Substantia nigra (tissue), 51 donors: ENCODE measurements at places on chromosomes 3 and 15.

DNA sequence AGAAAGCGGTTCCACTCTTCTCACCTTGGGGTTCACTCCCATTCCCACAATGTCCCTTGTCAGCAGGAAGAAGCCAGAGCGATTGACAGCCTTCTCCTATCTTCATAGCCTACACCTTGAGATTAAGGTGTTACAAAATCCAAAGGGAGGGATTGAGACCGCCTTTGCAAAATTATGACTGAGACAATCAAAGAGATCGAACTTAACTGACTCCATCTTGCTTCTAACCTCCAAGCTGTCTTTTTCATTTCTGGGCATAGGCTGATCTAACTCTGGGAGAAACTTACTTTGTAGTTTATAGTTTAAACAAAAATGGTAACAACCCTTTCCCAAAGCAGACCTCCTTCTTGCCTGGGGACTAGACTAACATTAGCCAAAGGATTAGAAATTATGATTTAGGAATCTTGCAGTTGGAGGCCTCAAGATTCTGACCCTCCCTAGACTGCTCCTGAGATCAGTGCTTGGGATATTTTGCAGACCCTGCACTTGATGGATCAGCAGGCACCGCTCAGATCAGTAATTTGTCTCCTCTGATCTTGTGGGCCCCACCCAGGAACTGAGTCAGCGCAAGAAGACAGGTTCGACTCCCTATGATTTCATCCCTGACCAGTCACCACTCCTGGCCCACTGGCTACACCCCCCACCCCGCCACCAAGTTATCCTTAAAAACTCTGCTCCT, 40.0 kb downstream of the PAQR5 start:
- DNase-seq: no peak

GRCh38 chr15:76058714-76059319, 968 bp upstream of the TMEM266 start:
- DNase-seq: peak; percentile 25

DNA sequence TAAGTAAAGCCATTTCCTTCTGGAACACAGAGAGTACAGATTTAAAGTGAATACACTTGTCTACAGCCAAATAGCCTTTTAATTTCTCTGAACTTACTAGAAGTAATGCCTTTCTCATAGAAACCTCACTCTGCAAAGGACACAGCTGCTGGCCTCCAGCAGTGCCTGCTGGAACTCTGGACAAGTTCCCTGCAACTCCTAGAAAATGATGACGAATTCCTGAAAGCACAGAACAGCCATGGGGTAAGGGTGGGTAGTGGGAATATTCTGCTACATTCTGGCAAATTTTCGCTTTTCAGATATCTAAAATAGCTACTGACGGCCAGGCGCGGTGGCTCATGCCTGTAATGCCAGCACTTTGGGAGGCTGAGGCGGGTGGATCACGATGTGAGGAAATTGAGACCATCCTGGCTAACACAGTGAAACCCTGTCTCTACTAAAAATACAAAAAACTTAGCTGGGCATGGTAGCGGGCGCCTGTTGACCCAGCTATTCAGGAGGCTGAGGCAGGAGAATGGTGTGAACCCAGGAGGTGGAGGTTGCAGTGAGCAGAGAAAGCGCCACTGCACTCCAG, 34.4 kb downstream of the RYK start:
- DNase-seq: no peak

GRCh38 chr15:62647843-62648505, 394.6 kb upstream of the TPM1 start:
- DNase-seq: no peak

DNA sequence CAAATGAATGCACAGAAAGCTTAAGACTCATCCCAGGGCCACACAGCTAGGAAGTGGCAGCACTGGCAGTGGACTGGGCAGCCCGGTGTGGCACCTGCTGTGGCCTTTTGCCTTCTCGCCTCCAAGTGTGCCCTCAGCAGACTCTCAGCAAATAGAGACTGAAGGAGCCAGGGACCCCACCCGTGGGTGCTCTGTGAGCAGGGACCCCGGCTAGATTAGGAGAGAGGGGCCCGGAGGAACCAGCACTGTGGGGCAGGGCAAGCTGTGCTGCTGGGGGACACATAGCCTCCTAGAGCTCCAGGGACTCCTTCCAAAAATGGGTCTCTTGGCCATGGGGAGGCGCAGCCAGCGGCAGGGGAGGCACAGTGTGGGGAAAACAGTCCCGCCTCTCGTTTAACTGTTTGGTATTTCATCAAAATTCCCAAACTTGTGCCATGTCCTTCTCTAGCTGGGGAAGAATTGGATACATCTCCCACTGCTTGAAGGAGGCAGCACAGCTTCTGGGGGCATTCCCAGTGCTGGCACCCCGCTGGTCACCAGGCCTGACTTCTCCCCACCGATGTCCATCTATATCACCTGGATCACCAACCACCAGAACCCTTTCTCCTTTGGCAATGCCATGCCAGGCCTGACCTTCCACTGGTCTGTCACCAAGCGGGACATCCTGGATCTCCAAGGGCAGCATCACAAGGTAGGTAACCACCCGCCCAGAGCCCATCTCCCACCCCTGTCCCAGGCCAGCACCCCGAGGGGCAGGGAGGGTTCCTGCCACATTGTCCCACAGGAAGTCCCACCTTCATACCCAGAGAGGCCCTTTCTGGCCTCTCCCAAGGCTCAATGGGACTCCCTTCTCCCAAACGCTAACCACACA, 12.0 kb upstream of the TXNRD3 start:
- no peak for DNase-seq

DNA sequence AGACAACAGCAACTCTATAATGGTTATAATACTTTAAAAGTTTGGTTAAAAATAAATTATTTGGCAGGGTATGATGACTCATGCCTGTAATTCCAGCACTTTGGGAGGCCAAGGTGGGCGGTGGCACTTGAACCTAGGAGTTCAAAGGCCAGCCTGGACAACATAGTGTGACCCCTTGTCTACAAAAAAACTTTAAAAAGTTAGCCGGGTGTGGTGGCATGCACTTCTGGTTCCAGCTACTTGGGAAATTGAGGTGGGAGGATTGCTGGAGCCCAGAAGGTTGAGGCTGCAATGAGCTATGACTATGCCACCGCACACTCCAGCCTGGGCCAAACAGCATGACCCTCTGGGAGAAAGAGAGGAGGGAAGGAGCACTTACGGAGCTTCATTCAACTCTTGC, 7.7 kb upstream of the TRPC1 start:
- DNase-seq: no peak

DNA sequence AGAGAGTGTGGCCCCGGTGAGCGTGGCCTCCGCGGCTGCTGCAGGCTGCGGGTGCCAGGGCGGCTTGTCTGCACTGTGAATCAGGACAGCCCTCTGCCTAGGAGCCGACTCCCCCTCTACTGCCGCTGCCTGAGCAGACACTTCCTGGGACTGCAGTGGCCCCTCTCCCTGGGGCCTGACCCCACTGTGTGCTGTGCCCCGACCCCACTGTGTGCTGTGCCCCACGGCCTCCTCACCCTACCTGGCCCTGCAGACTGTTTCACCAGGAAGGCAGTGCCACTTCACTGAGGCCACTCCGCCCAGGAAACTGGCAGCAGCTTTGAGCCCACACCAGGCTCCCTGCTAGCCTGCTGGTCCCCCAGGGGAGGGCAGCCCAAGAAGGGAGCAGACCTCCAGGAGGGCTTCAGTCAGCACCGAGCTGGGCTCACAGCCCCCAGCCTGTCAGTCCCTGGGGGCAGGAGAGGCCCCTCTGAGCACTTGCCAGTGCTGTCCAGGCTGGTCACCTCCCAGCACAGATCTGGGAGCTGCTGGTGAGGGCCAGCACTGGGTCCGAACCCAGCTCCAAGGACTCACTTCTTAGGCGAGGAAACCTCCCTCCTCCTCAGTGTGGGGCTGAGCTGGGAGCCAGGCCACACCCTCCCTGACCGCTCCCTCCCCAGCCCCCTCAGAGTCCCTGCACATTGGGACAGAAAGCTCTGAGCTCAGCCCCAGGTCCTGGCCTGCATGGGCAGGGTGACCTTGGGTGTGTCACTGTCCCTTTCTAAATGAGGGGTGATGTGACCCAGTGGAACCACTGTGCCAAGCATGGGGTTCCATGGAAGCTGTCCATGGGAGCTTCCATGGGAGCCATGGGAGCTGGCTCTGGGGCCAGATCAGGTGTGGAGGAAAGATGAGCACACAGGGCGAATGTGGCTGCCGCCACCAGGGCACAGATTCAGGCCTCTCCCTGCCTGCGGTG, 56.8 kb downstream of the DNAJB8 start:
- DNase-seq: no peak

DNA sequence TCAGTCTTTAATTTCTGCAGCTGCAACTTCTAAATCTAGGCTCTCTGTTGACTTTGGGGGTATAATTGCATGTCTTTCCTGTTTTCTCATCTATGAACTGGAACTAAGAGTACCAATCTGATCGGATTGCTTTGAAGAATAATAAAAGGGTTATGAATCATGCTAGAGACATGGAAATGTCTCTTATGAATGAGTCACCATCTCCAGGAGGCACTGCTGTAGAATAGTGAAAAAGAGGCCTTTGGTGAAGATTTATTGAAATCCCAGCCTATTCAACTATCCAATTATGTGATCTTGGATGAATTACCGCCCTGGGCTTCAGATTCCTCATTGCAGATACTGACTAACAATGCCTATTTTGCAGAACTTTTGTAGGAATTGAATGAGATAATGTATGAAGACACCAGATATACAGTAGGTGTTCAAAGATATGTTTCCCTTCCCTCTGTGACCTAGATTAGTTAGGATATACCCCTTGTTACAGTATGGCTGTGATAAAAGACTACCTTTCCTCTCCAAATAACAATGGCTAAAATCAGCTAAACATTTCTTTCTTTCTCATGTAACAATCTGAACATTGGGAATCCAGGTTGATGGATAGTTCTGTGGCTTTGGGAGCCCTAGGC, 11.5 kb upstream of the CMTM8 start:
- no peak for DNase-seq

DNA sequence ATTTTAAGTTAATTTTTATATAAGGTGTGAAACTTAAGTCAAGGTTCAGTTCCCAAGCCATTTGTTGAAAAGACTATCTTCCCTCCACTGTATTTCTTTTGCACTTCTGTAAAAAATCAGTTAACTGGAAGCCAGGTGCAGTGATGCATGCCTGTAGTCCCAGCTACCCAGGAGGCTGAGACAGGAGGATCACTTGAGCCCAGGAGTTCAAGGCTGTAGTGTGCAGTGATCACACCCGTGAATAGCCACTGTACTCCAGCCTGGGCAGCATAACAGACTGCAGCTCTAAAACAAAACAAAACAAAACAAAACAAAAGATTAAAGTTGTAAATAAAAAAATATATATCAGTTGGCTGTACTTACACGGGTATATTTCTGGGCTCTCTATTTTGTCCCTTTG, 33.1 kb upstream of the SEC22A start:
- no peak for DNase-seq

- no peak for DNase-seq
These were observed 340.7 kb upstream of the WNT5A start for GRCh38 chr3:55827786-55828185.

DNA sequence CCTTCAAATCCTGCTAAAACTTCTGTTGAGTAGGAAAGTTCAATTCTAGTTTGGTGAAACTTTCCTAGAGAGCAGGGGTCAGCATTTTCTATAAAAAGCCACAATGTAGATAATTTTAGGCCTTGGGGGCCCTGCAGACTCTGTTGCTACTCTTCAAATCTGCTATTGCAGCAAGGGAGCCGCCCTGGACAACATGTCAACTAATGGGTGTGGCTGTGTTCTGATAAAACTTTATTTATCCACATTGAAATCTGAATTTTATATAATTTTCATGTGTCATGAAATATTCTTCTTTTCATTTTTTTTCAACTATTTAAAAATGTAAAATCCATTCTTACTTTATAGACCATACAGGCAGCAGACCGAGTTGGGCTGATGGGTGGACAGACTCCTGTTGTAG, 67.4 kb upstream of the SAMMSON start:
- DNase-seq: no peak

- no peak for DNase-seq
These were observed 2.0 kb downstream of the RSRC1 start for GRCh38 chr3:158111861-158112260.

GRCh38 chr15:63473999-63474809, 30.2 kb upstream of the USP3 start:
- DNase-seq: no peak

DNA sequence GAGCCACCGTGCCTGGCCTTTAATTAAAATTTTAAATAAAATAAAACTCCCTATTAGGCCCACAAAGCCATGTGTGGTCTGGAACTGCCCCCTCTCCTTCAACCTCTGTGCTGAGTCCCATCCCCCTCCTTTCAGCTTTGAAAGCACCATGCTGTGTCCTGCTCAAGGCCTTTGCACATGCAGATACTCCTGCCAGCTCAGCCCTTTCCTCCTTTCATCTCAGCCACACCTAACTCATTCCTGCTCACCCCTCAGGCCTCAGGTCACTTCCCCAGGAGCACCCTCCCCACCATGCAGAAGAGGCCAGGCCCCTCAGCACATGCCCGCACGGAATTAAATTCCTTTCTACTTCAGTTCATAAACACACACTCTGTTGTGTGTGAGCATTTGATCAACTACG, 28.1 kb downstream of the ATRIP start:
- no peak for DNase-seq

- no peak for DNase-seq
These were observed 24.1 kb downstream of the SLC24A5 start for GRCh38 chr15:48144889-48145288.

GRCh38 chr3:78857494-78858111, 910.2 kb downstream of the ROBO1 start:
- DNase-seq: no peak

- no peak for DNase-seq
These were observed 43.0 kb upstream of the KY start for GRCh38 chr3:134693804-134694203.

DNA sequence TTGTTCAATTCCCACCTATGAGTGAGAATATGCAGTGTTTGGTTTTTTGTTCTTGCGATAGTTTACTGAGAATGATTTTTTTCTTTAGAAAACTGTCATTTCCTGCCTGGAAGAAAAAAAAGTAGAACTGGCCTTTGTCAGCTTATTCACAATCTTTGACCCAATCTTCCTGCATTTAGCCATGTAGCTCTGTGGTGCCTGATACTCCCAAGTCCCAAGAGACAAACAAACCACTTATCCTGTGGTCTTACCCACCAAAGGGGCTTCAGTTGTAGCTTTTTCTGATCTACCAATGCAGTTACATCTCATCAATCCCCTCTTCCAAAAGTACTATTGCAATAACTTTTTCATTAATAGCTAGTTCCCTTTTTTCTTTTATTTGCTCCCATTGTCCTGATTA, 444.6 kb downstream of the GRM7 start:
- DNase-seq: no peak

DNA sequence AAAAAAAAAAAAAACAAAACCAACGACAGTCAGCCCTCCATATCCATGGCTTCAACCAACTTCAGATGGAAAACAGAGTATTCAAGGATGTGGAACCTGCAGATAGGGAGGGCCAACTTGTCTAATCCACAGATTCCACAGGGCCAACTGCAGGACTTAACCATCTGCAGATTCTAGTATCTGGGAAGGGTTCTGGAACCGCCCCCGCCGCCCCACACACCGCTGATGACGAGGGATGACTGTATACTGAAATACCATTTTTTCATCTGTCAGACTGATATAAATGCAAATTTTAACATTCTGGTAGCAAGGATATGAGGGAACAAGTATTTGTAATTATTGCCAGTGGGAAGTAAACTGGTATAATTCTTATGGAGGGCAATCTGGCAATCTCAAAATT, 29.5 kb downstream of the ADPGK start:
- no peak for DNase-seq

- no peak for DNase-seq
These were observed 209.1 kb upstream of the NR2E3 start for GRCh38 chr15:71601038-71601834.
